Foreskin fibroblast (primary cell): ENCODE measurements at places on chromosomes 7 and 10.

DNA sequence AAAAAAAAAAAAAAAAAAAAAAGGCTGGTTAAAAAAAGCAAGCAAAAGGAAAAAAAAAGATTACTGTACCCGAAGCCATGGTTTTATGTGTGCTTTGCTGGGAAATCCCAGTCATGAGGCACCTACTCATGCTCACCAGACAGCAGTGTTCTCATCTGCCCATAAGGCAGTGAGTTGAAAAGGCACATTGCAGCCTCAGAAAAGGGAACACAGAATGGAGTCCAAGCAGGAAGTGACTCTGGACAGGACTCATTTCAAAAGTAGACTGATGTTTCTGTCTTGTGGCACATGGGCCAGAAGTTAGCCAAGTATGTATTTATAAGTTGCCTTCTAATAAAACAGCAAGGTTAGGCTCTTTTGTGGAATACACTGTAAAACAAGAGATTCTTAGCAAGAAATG is 40.2 kb downstream of the PDSS1 start:
- DNase-seq: peak; percentile 65

DNA sequence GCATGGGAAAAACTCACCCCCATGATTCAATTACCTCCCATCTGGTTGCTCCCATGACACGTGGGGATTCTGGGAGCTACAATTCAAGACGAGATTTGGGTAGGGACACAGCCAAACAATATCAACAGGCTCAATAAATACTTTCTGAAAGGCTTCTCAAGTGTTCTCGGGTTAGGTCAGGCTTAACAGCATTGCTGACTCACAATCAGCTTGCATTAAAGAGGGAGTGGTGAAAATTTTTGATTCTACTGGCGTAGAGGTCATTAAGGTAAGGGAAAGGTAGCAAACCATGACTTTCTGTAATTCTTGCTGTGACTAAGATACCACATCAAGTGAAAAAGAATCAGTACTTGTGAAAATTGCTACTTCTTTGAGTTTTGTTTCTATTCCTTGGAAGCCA is 126.4 kb downstream of the JCAD start:
- no peak for DNase-seq

DNA sequence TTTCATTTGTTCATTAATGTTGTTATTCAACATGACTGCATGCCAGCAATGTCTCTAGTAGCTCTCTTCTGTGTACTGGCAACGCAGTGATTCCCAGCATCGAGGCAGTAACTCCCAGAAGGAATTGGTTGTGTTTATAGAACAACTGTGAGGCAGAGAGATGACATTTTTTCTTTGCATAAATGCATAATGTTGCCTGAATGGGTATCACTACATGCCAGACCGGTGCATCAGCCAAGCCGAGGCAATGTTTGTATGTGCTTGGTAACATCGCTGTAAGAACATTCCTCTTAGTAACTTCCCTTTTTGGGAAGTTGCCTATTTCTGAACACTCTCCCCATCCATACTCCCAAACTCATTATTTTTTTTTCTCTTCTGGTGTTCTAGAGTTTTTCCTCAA is 182.9 kb downstream of the HTR7 start:
- peak; percentile 96 for DNase-seq

GRCh38 chr10:86056672-86057071 is 309.9 kb downstream of the GRID1 start:
- no peak for DNase-seq

- no peak for DNase-seq
Observed at GRCh38 chr7:143181349-143181748, 1.9 kb upstream of the TAS2R39 start.

- no peak for DNase-seq
Observed at GRCh38 chr10:132350946-132351345, 19.0 kb downstream of the LRRC27 start.

GRCh38 chr10:96626795-96627194 is 40.0 kb upstream of the TM9SF3 start:
- no peak for DNase-seq

- peak; percentile 51 for DNase-seq
Observed at GRCh38 chr10:77927402-77928246, 1.1 kb upstream of the DLG5 start.

DNA sequence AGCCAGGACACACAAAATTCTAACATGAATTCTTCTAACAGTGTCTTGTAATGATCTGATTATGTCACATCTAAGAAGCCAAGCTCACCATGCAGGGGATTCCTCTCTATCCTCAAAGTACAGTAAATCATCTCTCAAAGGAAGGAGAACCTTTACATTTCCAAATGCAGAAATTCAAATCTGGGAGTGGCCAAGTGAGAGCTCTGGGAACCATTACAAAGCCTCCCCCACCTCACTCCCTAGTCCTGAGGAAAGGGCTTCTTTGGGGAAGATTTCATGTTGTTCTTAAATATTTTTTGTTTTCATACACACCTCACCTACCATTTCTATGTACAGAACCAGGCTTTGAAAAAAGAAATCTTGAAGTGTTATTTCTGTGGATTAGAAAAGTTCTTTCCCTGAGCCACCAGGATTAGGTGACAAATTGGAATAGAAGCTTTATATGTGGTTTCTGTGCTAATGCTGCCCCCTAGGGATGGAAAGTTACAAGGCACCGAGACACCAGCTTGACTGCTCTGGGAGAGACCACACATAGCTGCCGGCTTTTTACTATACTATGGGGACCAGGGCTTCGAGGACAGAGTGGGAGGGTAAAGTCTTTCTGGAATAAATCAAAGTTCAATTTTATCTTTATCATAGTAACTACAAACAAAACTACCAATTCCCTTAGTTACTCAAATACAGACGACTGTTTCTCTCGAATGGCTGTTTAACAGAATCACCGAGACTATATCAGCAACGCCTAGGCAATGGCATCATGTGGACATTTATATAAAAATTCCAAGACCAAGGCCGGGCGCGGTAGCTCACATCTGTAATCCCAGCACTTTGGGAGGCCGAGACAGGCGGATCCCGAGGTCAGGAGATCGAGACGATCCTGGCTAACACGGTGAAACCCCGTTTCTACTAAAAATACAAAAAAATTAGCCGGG is 116.1 kb downstream of the RNF216 start:
- DNase-seq: peak; percentile 90

DNA sequence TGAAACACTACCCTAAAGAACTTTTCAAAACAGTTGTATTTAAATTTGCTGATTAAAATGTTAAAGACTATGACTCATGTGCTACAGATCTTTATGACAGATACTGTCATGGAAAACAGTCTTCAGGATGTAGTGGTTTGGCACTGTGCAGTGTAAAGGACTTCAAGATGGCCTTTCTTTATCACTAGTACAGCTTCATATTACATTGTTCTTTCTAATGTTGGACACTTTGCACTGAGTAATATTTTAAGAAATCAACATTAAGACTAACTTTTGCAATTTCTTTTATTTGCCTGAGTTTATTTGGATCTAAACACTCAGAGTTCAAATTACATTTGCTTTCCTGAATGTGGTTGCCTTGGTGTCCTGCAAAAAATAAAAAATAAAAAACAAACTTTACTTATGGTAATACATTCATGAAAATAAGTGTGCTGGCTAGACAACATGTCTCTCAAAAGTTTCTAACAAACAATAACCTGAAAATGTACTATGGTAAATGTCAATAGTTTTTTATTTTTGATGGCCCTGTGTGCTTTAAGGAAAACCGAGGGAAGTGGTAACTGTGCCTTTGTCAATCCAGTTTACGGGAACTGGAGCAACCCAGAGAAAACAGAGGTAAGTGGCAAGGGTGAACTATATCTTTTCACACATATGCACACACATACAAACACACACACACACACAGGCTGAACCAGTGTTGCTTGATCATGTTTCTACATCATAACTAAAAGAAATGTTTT is 85.9 kb upstream of the PLXDC2 start:
- peak; percentile 44 for DNase-seq

- no peak for DNase-seq
Observed at GRCh38 chr7:132112106-132112505, 464.2 kb downstream of the PLXNA4 start.

GRCh38 chr7:113071465-113071864 is 15.2 kb downstream of the GPR85 start:
- DNase-seq: peak; percentile 6

- no peak for DNase-seq
Observed at GRCh38 chr10:91487911-91488582, 77.9 kb downstream of the HECTD2 start.

DNA sequence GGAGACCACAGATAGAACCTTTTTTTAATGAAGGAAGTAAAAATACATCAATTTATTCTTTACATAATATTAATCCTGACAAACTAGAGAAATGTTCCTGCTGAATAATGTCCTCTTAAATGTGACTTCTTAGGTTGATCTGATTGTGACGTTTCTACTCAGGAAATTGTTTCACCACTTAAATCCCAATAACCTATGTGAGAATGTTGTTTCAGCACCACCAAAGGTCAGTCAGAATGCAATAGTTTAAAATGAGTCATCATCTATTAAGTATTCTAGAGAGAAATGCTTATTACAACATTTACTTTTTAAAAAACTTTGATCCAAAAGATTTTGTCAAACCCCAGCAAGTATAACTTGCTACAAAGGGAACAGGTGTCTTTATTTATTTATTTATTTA is 155.4 kb upstream of the CACNA2D1 start:
- peak; percentile 60 for DNase-seq

GRCh38 chr10:78335691-78336401 is 302.2 kb downstream of the RPS24 start:
- DNase-seq: peak; percentile 93

DNA sequence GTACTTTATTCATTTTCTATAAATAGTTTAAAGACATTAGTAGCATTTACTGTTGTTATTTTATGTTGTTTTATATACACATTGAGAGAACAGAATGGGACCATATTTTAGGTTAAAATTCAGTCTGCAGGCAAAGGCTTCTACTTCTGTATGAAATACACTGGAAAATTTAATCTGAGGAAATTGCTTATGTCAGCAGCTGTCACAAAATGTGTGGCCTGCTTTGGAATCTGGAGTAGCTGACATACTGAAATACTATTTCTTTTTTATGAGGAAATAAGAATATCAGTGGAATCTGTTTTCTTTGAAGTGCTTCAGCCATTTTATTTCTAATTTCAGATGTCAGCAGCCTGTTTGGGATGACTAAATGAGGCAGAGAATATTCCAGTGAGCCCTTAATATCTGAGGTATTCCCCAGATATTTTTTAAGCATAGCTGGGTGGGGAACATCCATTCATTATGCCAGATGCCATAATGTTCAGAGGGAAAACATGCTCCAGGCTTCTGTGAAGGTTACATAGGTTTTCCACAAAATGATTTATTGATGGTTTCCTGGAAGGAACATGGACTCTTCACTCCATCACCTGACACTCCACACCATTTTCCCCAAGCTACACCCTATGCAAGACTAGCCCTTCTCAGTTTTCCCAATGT is 267.1 kb downstream of the ARL4A start:
- DNase-seq: no peak

- DNase-seq: peak; percentile 66
Observed at GRCh38 chr10:89274928-89275327, 23.4 kb upstream of the LIPA start.

GRCh38 chr10:7423521-7423920 is 12.7 kb upstream of the SFMBT2 start:
- no peak for DNase-seq

DNA sequence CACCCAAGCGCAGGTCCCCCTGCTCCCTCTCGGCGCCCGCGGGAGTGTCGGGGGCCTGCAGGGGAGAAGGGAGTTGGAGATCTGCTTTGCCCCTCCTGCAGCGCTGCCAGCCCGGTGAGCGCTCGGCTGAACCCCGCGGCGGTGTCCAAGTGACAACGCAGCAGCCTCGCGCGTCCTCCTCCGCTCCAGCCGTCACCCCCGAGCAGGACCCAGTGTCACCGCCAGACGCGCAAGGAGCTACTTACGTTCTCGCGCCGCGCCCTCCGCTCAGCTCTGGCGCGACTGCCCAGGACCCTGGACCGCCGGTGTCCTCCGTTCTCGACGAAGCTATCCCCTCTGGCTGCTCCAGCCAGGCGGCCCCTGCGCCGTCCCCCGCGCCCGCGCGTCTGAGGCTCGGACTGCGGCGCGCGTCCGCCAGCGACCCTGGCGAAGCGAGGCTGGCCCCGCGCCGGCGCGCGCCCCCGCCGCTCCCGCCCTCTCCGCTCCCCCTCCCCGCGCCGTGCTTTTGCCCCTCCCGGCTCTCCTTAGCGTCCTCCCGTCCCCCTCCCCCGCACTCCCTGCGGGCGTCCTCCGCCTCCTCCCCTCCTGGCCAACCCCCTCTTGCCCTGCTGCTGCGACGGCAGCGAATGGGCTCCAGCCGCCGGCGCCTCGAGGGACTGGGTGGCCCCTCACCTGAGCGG is at the start of gene NRCAM:
TSS of gene NRCAM (minus strand) at position 439 of the 680 bp plus-strand sequence. CDS start 216,372 bp downstream, outside the sequence.
- peak; percentile 66 for DNase-seq

DNA sequence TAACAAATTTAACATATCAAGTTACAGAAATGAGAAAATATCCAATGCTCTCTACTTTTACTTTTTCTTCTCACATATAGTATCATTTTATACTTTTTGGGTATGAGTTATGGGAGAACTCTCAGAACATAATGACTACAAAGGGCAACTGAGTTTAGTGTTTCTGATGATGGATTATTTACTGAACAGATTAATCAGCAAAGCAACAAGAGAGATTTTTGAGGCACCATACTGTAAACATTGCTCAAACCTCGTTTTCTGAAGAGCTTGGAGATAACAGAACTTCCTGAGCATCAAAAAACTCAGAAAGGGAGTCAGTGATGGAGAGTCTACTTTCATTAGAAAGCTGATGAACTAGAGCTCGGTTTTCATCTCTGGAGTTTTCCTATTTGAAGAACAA is 84.8 kb upstream of the GSDME start:
- DNase-seq: no peak

GRCh38 chr7:29955075-29955792 is 34.4 kb downstream of the SCRN1 start:
- no peak for DNase-seq

DNA sequence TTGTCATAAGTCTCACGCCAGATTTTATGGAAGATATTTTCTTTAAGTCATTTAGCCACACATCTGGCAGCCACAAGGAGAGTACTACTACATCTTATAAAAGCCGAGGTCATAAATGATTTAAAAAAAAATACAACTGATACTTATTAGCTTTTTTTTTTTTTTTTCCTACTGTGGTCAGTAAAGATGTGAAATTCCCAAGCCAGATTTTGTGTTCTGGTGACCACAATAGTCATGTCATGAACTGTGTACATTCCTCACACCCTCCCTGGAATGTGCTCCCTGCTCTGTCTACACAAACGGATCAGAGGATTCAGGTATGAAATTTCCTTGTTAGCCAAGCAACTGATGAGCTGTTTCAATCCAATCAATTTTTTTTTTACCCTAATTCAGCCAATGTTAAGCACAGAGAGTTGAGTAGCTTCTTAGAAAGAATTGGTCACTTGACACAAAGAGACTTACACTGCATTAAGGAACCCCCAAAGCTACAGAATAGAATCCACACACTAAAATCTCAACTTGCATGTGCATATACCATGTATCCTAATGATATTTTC is 54.7 kb downstream of the CHRM2 start:
- peak; percentile 61 for DNase-seq
